OCI-LY7 (cell line): ENCODE measurements at places on chromosomes 12 and 14.

DNA sequence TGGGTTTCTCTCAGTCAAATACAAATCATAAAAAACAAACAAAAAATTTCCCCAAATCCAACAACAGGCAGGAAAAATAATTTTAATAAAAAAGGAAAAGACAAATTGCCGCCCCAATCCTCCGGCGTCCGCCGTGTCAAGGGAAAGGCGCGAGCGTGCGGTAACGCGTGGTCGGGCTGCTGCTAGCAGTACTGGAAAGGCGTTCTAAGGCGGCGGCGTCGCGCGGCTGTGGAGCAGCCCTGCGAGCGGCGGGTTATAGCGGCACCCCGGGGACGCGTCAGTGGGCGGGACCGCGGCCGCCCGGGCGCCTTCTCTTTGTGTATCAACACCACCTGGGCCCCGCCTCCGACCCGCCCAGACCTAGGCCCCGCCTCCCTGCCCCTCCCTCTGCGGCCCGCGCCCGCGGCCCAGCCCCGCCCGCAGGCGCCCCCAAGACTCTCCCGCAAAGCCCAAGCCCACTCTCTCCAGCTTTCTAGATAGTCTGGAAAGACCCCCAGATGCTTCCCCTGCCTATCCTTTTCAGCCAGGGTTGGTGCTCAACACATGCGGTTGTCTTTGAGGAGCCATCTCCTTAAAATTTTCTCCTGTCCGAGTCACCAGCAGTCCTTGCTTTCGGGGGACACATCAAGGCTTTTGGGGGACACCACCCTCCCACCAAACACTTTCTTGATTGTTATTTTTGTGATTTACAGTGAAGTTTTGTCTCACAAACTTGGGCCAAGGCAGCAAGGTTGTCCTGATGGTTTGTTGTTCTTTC, at the start of gene SLC38A2:
Gene SLC38A2, minus strand, starts transcription at position 230 of the 757 bp plus-strand sequence. CDS start 1,480 bp downstream, outside the sequence.
- peak; percentile 93 for DNase-seq

DNA sequence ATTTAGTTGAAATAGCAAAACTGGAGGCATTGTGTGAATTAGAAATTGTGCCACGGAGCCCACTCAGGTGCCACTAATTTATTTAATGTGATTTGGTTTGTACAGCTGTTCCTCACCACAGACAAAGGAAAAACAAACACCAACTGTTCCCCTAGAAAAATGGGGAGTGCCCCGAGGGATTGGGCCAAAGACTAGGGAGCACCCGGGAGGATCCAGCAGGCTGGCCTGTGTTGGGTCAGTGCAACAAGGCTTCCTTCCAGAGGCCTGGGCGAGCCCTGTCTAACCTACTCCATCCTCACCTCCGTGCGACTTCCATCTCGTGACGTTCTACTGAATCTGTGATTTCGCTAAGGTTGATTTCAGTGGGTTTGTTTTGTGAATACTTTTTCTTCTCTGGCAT, 206.2 kb downstream of the CHST11 start:
- no peak for DNase-seq

GRCh38 chr12:123996581-123996980, 23.6 kb downstream of the ZNF664 start:
- DNase-seq = no peak

GRCh38 chr12:12622418-12622817, 10.7 kb downstream of the CREBL2 start:
- DNase-seq = no peak

- DNase-seq = peak; percentile 66
These were observed 45.1 kb upstream of the PNMA1 start for GRCh38 chr14:73759183-73759713.

GRCh38 chr14:32225378-32225920, 22.4 kb upstream of the RNU6-8 start:
- DNase-seq = no peak

GRCh38 chr14:30193845-30194501, 266.3 kb upstream of the PRKD1 start:
- no peak for DNase-seq

GRCh38 chr12:107241411-107241810, 148.1 kb upstream of the CRY1 start:
- DNase-seq = no peak

GRCh38 chr12:40312196-40312595, 87.4 kb downstream of the LRRK2 start:
- DNase-seq = no peak

GRCh38 chr14:64190974-64191502, 103.1 kb downstream of the ESR2 start:
- DNase-seq = no peak

DNA sequence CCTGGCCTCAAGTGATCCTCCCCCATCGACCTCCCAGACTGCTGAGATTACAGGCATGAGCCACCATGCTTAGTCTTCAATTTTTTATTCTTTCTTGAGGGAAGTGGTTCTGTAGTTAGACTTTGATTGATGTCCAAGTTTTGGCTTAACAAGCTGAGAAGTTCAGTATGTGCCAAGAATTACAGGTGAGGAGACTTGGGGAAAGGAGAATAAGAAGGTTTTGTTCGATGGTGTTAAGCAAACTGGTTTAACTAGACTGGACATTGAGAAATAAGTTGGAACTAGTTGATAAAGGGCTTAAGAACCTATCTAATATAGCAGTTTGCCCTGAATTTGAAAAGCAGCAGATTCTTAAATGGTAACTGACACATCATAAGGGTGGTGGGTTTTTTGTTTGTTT, 32.6 kb upstream of the PLEKHD1 start:
- DNase-seq = no peak

- DNase-seq = peak; percentile 53
These were observed 35.7 kb downstream of the MRPL42 start for GRCh38 chr12:93502802-93503623.

DNA sequence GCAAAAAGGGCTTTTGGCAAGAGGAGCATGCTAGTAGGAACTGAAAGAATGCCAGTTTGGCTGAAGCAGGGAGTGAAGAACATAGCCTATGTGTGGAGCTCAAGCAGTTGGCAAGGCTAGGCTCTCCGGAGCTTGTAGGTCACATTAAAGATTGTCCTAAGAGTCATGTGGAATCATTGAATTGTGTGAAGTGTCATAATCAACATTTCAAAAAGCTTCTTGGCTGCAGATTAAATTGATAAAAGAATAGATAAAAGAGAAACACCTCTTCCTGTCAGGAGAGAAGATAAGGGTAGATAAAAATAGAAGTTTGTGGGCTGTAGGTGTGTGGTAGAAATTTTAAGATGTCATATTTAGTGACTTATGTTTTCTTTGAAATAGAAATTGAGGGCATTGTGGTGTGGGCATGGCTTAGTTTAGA, 36.1 kb downstream of the CPSF6 start:
- DNase-seq = no peak

GRCh38 chr14:98542316-98542715, 729.7 kb downstream of the BCL11B start:
- DNase-seq = no peak

DNA sequence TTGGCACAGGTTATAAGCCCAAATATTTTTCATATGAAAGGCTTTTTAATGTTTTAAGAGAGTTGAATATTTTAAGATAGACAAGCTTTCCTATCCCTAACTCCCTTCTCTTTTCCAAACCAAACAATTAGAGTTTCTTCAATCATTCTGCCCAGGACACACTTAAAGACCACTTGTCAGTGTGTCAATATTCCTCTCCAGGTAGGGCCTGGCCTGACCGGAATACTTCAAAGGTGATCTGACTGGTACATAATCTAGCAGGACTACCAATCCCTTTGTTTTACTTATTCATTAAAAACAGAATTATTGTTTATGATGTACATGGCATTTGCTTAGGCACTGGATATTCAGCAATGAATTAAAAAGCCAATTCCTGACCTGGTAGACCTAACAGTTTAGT, 24.2 kb upstream of the SNRPF start:
- no peak for DNase-seq

DNA sequence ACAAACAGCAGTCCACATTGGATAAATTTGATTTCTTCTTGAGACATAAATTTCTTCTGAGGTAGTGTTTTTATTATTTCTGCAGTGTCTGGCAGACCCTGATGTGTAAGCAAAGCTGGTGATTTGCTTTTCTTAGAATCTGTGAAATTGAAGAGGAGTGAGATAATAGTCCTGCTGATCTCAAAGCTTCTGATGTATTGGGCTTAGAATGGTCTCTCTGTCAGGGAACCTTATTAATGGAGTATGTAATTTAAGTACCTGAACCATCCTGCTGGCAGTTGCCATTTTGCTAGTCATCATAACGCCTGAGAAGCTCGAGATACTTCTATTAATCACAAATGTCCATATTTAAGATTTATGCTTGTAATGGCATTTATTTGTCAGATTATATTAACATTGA, 464.5 kb upstream of the PRICKLE1 start:
- no peak for DNase-seq
